ENCODE measurements at places on chromosomes 13 and 19.

- DNase-seq: no peak
Measured at GRCh38 chr19:24057144-24057543, 29.8 kb upstream of the ZNF254 start.

DNA sequence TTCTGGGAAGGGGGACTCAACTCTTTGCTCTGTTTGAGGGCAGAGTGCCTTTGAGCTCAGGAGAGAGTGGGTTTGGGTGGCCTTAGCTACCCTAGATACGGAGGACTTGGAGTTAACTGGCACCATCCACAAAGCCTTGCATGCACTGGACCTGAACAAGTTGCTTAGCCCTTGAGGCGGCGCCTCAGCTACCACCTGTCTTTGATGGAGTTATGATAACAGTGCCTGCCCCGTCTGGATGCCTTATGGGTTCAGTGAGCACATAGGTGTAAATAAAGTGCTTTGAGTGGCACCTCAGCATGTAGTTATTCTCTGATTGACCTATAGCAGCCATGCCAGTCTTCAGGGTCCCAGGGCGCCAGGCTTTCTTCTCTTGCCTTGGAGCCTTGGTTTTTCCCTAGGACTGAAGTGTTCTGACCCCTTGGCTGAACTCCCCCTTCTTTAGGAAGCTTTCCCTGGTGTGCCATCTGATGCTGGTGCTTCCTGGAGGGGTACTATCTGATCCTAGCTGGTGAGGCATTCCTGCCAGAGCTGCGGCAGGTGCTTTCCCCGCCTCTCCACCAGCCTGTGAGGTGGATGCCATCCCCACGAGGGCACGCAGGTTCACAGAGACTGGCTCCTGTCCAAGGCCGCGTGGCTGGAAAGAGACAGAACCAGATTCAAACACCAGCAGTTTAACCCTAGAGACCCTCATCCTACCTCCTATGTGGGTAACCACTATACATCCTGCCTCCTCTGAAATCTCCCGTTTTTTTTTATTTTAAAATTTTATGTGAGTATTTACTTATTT lies 5.8 kb downstream of the BCKDHA start:
- DNase-seq: no peak

- no peak for DNase-seq
Measured at GRCh38 chr19:49357186-49357585, 5.0 kb downstream of the TEAD2 start.

DNA sequence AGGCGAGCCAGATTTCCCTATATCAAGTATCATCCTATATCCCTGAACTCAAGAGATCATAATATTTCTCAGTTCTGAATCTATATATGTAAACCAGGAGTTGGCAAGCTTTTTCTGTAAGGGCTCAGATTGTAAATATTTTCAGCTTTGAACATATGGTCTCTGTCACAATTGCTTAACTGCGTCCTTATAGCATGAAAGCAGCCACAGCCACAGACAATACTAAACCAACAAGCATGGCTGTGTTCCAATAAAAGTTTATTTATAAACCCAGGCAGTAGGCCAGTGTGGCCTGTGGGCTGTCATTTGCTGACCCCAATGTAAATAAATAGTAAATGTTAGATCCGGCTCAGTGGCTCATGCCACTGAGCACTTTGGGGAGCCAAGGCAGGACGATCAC lies 12.2 kb upstream of the MYH14 start:
- no peak for DNase-seq

DNA sequence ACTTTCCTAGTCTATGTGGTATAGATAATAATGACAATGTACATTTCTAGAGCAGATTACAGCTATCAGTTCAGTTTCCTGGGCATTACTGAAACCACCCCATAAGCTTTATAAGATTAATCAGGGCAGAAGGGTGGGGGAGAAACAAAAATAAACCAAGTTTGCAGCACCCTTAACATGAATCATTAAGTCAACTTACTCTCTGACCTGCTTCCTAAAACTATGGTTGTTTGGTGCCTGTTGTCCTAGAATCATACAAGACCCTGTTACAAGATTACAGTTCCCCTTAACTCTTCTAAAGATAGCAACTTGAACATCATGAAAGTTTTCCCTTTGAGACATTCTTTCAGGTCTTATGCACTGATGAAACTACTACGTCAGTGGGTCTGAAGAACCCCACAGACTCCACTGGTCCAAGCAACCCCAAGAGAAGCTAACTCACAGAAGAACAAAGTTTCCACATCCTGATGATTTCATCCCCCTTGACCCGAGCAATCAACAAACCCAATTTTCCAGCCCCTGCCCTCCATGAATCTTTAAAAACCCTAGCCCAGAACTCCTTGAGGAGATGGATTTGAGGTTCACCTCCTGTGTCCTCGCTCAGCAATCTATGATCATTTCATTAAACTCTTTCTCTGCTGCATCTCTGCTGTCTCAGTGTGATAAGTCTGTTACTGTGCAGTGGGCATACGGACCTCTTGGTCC lies 336.5 kb downstream of the FOXO1 start:
- DNase-seq: no peak

DNA sequence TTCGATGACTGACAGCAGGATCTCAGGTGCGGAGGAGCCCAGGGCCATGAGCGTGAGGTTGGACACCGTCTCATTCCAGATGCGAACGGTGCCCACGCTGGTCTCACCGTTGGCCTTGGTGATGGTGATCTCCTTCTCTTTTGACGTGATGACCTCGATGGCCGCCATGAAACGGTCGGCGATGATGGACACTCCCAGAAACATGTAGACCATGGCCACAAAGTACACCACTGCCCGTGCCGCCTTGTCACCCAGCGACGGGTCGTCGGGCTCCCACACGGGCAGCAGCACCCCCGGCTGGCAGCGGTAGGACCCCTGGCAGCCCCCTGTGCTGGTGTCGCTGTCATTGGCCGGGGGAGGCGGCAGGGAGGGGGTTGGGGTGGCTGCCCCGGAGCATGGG lies 5.7 kb downstream of the SLC8A2 start:
- DNase-seq: no peak

DNA sequence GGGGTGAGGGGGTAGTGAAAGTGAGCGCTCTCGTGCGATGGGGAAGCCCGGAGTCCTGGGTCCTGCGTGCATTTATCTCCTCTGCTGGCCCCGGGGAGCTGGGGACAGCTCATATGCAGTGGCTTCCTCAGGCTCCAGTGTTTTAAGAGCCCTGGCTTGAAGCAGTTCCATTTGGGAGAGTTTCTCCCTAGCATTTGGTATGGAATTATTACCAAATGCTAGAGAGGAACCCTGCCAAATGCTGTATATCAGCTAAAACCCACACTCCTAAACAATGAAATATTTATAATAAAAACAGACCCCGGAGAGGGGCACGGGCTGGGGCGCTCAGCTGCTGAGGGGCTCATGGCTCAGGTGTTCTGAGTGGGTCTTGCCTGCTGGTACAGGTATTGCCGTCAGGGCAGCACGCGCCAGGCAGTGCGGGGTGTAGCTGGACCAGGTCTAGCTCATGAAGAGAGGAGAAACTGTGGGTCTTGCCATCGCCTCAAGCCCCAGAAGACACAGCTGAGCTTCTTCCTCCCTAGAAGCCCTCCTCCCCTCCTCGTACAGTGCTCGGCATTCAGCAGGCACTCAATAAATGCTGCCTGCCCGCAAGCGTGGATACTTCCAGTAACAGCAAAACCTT lies 163.6 kb upstream of the ZNF536 start:
- DNase-seq: no peak

- DNase-seq: no peak
Measured at GRCh38 chr13:61135583-61135982, 280.1 kb downstream of the PCDH20 start.

- DNase-seq: no peak
Measured at GRCh38 chr19:35088131-35088913, 27.3 kb upstream of the FXYD3 start.

- DNase-seq: no peak
Measured at GRCh38 chr19:10293637-10294367, 4.0 kb downstream of the ICAM5 start.

DNA sequence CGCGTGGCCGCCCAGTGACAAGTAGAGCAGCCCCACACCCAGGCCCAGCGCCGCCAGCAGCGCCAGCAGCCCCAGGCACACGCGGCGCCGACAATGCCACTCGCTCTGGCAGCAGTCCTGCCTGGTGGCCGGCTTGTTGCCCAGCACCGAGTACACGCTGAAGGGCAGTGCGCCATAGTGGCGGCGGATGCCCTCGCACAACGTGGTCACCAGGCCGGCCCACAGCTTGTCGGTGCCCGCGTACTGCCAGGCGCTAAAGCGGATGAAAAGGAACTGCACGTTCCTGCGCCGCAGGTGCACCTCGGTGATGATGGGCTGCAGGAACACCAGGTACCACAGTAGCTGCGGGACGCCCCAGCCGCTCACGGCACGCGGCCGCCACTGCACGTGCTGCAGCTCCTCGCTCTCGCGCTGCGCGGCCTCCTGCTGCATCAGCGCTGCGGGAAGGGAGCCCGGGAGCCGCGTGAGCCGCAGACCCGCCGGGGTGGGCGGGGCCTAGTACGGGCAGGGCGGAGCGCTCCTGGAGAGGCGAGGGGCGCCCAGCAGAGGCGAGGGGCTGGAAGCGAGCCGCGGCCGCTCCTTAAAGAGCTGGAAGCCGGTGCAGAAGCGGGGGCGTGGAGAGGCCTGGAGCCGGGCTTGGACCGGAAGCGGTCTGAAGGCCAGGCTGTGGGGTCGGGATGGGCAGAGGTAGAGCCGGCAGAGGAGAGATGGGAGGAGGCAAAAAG lies 7.3 kb downstream of the NKPD1 start:
- peak; percentile 71 for DNase-seq

DNA sequence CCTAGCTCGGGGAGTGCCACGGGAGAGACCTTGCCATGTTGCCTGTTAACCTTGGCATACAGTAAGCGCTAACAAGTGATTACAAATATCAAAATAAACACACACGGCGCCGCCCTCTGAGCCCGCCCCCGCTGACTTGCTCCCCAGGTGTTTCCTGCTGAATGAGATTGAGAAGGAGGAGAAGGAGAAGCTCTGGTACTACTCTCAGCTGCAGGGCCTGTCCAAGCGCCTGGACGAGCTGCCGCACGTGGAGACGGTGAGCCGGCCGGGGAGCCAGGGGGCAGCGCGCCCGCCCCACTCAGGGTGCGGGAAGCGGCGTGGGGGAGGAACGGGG lies 5.0 kb downstream of the APC2 start:
- DNase-seq: no peak

DNA sequence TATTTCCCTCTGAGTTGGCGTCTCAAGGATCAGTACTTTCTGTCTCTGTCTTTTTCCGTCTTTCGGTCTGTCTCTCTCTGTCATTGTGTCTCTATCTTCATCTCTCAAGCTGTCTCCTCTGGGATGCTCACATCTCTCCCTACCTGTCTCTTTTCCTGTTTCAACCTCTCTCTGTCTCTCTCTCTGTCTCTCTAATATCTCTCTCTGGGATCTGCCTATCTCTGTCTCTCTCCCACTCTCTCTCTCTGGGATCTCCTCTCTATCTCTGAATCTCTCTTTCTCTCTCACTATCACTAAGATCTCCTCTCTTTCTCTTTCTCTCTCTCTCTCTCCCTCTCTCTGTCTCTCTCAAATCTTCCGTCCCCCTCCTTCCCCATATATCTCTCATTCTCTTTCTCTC lies 4.0 kb downstream of the ATP1A3 start:
- DNase-seq: no peak

GRCh38 chr13:27691207-27691606 lies 69.5 kb downstream of the POLR1D start:
- no peak for DNase-seq

GRCh38 chr19:40279120-40279551 lies 6.0 kb downstream of the AKT2 start:
- no peak for DNase-seq

- no peak for DNase-seq
Measured at GRCh38 chr19:34305221-34306083, 51.1 kb downstream of the GARRE1 start.

- DNase-seq: no peak
Measured at GRCh38 chr19:5058521-5059212, 89.8 kb downstream of the KDM4B start.

- no peak for DNase-seq
Measured at GRCh38 chr13:93260591-93260990, 34.0 kb downstream of the GPC6 start.

DNA sequence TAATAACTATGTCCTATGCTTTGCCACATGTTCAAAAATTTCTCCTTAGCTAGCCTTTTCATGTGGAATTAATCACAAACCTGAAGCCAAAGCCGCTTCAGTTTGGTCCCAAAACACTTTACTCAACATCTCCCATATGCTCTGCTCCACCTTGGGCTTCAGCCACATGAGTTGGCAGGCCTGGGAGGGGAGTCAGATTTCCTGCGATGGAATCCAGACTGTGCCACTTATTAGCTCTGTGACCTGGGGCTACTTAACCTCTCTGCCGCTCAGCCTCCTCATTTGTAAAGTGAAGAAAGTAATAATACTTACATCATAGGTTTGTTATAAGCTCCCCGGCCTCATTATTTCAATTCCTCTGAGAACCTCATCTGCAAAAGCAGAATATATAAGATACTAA lies 272.0 kb downstream of the LMO7 start:
- no peak for DNase-seq

GRCh38 chr19:19043481-19043880 lies 10.1 kb downstream of the ARMC6 start:
- DNase-seq: no peak

GRCh38 chr19:4814625-4815425 lies 16.7 kb downstream of the TICAM1 start:
- no peak for DNase-seq

DNA sequence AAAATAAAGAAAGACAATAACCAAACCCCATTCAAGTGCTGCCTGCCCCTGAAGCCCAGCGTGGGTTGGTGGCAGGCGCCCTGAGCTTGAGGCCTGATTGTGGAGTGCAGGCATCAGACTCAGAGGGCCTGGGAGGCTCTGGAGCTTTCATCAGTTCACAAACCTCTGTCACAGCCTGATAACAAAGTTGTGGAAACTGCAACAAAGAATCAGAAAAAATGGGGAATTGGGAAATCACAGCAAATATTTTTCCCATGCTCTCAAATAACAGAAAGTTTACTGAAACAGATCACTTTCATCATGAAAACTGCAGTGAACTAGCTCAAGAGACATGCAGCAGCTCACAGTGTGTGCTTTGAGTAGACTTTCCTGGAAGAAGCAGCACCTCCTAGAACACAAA lies 793.6 kb downstream of the UQCRFS1 start:
- no peak for DNase-seq

- DNase-seq: no peak
Measured at GRCh38 chr13:23617551-23618024, 47.4 kb downstream of the TNFRSF19 start.

DNA sequence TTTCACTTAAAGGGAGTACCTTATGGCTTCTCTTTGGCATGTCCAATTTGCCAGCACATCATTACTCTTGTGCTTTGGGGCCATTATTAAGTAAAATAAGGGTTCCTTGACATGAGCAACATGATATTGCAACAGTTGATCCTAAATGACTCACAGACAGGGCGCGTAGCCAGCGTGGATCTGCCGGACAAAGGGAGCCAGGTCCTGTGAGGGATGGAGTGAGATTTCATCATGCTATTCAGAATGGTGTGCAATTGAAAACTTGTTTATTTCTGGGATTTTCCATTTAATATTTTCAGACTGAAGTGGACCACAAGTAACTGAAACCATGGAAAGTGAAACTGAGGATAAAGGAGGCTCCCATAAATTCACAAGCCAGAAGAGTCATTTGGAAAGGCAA lies 48.6 kb upstream of the WASF3 start:
- DNase-seq: no peak

- DNase-seq: no peak
Measured at GRCh38 chr13:95870421-95870820, 182.8 kb downstream of the UGGT2 start.

Measured in endothelial cell (in vitro differentiated cells).